ENCODE measurements at places on chromosomes 6 and 20.

- DNase-seq: peak; percentile 32
These were observed 56.2 kb upstream of the EDN1 start for GRCh38 chr6:12233693-12234571.

- DNase-seq: no peak
These were observed 469.5 kb downstream of the QKI start for GRCh38 chr6:163883984-163884383.

DNA sequence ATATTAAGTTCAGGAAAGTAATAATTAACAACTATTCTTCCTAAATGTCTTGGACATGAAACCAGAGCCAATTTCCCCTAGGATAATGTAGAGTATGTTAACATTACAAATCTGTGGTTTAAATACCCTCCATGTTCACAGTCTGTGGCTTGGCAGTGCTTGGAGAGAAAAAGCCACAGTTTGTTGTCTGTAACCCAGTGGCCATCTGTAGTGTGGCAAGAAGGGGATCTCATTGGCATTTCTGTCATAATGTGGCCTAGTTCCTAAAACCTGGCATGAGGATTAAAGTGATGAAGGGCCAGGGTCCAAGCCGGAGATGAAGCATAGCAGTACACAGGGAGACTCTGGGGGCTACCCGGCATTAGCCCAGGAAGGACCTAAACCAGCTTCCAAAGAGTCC is 31.2 kb downstream of the SYNE1 start:
- DNase-seq: no peak

GRCh38 chr20:38123021-38123587 is 42.0 kb downstream of the TGM2 start:
- no peak for DNase-seq

GRCh38 chr6:33390767-33391277 is 801 bp upstream of the KIFC1 start:
- no peak for DNase-seq

DNA sequence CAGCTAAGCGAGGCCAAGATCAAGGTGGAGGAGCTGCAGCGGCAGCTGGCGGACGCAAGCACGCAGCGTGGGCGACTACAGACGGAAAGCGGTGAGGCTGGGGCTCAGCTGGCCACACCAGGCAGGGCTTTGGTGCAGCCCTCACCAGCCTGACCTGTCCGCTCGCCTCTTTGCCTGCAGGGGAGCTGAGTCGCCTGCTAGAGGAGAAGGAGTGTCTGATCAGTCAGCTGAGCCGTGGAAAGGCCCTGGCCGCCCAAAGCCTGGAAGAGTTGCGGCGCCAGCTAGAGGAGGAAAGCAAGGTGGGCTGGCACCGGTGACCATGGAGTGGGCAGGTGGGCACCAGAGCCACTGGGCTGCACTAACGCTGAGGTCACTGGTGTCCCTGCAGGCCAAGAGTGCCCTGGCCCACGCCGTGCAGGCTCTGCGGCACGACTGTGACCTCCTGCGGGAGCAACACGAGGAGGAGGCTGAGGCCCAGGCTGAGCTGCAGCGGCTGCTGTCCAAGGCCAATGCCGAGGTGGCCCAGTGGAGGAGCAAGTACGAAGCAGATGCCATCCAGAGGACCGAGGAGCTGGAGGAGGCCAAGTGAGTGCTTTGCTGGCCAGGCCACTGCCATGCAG is 42.8 kb downstream of the MYH7B start:
- no peak for DNase-seq

- no peak for DNase-seq
These were observed 504.0 kb downstream of the RFPL4B start for GRCh38 chr6:112851146-112851545.

- DNase-seq: no peak
These were observed 28.2 kb downstream of the TREML4 start for GRCh38 chr6:41256383-41256782.

GRCh38 chr6:144467172-144467762 is 182.1 kb downstream of the UTRN start:
- no peak for DNase-seq

DNA sequence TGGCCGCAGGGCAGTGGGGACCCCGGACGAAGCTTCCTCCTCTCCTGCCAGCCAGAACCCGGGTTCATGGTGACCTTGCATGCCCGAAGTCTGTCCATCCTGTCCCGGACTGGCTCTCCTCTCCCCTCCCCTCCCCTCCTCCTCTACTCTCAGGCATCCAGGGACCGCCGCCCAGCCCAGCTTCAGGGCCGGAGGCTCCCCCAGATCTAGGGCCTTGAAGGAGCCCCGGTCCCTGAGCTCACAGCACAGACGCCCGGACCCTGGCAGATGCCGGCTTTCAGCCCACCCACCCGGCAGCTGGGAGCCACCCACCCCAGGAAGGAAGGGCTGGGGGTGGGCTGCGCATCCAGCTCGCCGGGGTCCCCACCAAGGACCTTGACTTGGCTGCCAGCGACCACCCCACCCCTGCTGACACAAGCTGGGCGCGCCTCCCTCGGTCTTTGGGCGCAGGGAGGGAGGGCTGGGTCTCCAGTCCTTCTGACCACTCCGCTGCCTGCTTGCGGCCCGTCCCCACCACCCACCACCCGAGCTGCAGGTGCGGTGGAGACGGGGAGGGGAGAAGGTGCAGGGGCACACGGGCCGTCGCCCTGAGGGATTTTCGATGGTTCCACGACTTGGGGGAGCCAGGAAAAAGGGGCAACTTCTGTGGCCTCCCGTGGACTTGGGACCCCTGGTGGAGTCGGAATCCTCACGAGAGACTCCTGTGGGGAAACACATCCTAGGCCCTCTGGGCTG is 5.8 kb upstream of the ABHD16B start:
- DNase-seq: no peak

DNA sequence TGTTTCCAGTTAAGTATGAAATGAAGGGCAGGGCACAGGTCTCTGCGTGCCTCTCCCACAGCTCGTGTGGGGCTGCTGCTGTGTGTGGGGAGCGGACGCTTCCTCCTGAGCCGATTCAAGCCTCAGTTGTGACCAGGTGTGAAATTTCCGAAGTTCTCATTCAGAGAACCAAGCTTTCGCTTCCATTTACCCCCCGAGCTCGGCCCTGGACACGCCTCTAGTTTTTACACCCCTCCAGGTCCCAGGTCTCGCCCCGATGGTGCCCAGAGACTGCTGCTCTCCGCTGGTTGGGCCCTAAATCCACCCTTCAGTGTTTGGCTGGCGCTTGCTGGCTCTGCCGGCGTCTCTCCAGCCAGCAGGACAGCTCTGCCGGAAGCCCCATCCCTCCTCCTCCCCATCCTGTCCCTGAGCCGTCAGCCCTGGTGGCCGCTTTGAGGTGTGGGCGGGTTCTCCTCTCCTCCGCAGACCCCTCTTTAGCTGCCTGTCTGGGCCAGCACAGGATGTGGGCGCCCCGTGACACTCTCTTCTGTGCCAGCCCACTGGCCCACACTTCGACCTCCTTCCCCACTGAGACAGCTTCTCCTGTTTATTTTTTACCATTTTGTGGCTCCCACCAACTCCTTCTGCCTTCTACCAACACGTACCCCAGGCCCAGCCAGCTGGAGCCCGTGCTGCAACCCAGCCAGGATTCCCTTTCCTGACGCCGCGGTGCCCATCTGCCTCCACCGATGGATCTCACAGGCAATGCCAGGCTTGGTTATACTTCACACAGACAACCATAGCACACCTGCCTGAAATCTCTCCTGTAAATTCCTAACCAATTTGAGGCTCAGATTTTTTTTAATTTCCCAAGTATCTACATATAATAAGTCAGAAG is 142.8 kb downstream of the DLL1 start:
- no peak for DNase-seq

DNA sequence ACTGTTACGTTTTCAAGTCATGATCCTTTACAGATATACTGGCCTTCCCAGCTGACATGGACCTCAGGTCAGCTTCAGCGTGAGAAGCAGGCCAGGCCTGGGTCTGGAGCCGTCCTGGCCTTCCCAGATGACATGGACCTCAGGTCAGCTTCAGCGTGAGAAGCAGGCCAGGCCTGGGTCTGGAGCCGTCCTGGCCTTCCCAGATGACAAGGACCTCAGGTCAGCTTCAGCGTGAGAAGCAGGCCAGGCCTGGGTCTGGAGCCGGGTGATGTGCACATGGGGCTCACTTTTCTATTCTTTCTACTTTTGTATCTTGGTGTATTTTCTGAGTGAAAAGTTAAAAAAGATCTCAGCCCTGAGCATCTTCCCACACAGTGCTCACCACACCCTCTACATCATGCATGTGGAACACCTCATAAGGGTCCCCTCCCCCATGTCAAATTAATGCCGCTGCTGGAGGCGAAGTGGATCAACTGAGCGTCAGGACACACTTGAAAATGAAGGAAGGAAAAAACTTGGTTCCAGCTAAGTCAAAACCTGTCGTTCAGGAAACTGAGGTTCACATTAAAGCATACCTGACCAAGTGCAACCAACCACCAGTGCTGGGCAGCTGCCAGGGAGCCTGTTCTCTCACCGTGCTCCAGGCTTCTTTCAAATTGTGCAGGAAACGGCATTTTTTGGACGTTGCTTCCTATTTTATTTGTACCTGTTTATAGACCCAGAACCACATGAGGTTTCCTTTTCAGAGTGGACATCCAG is 32.2 kb downstream of the KIF25 start:
- no peak for DNase-seq

DNA sequence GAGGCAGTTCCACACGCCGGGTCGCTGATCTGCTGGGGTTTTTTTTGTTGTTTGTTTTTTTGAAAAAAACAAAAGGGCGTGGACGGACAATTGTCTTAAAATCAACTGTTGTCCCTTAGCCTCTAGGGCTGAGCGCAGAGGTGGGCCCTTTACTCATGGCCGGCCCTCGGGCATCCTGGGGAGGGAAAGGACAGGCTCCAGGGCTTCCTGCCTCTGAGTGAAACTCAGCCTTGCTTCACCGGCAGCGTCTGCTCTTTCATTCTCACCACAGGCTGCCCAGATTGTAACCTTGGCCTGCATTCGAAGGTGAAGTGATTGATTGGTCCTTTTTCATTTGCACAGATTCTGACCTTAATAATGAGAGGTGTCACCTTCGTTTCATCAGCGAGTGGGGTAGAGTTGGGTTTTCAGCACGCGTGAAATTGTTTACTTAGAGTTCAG is 797 bp downstream of the SMIM13 start:
- no peak for DNase-seq

DNA sequence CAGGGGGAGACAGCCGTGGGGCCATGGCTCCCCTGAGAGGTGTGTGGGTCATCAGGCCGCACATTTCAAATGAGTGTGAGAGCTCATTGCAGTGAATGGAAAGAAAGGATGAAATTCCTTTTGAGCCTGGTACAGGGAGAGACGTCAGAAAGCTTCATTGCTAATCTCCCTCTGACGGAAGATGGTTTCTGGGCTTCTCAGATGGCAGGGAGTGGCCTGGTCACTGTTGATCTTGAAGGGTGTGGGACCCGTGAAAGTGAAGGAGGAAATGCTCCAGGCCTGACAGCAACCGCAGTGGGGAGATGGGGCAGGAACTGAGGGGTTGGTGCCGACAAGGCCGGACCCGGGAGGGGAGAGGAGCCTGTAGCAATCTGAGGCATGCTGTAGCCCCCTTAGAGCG is 127.4 kb downstream of the MYLK4 start:
- DNase-seq: no peak

DNA sequence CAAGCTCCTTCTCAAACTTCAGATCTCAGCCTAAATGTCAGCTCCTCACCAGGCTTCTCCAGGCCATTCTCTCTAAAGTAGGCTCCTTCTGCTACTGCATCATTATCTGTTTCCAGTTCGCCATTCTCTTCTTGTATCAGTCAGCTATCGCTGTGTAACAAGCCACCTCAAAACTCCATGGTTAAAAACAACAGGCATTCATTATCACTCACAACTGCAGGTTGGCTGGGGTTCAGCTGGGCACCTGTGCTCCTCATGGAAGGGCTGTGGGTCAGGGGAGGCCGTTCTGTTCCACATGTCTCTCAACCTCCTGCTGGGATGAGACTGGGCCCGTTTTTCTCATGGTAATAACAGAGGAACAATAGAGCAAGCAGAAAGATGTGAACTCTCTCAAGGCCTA is 28.7 kb downstream of the PRND start:
- no peak for DNase-seq

DNA sequence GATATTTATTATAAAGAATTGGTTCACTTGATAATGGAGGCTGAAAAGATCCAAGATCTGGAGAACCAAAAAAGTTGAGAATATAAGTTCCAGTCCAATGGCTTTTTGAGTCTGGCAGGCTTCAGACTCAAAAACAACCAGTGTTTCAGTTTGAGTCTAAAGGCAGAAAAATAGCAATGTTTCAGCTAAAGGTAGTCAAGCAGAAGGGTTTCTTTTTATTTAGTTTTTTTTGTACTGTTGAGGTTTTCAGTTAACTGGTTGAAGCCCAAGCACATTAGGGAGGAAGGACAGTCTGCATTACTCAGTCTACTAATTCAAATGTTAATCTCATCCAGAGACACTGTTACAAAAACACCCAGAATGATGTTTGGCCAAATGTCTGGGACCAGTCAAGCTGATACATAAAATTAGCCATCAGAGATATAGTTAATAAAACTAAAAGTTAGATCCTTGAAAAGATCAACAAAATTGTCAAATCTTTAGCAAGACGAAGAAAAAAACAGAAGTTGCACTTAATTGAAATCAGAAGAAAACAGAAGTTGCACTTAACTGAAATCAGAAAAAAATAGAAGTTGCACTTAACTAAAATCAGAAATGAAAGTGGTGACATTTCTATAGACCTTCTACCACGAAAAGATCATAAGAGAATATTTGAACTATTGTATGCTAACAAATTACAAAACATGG is 980.3 kb upstream of the FLRT3 start:
- DNase-seq: no peak

DNA sequence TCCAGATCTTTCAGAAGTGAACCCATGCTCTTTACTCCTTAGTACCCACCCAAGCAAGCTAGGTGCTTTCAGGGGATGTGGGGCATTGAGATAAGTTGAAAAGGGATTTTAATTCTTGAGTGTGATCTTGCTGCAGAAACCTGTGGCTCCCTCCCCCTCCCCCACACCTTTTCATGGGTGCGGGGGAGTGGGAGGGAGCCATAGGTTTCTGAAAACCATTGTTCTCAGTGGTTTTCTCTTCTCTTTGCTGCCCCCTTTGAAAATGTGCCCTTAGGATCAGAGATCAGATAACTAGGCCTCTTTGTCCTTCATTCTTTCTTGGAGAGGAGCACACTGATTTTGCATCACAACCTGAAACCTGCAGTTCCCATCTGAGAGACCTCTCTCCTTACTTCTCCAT is 2.4 kb downstream of the PCSK2 start:
- no peak for DNase-seq

DNA sequence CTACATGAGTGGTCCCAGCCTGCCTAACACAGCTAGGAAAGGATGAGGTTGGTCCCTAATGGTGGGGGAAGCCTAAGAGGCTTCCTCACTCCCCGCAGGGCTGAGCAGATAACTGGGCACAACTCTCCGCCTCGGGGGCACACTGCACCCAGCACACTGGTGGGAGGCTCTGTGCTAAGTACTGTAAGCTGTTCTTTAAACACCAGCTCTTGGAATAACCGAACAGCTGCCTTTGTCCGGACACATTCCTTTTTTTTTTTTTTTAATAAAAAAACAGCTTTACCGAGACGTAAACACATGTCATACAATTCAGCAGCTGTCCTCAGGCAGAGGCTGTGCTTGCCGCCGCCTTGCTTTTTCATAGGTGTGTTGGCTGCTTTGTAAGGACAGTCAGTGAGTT is 6.9 kb downstream of the PSMG4 start:
- no peak for DNase-seq
